Activated naive CD8-positive, alpha-beta T cell treated with anti-CD3 and anti-CD28 coated beads for 36 hours (primary cell): ENCODE measurements at places on chromosomes 1 and 21.

- DNase-seq, result no peak
These were observed 1.7 kb downstream of the EGLN1 start for GRCh38 chr1:231420299-231420958.

GRCh38 chr1:112358061-112358770, 37.8 kb upstream of the CTTNBP2NL start:
- DNase-seq, result no peak

- DNase-seq, result no peak
These were observed 20.0 kb upstream of the GPR153 start for GRCh38 chr1:6280761-6281451.

- DNase-seq, result no peak
These were observed 320.7 kb downstream of the AJAP1 start for GRCh38 chr1:4974981-4975685.

DNA sequence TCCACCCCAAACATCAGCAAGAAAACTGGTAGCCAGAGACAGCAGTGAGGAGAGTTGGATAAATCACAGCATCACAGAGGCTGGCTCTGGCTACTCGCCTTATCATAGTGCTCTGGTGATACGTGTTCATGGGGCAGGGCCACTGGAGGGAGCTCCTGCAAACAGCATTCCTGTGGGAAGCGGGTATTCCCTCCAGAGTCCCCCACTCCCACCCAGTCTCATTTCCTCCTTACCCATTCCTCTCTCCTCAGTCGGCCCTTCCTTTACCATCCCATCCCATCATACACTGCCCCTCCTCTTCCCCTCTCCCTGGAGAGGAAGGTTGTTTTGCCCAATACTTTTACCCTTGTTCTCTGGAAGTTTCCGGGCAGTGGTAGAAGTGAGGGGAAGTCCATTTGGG, 7.1 kb downstream of the NHLH2 start:
- DNase-seq, result no peak

DNA sequence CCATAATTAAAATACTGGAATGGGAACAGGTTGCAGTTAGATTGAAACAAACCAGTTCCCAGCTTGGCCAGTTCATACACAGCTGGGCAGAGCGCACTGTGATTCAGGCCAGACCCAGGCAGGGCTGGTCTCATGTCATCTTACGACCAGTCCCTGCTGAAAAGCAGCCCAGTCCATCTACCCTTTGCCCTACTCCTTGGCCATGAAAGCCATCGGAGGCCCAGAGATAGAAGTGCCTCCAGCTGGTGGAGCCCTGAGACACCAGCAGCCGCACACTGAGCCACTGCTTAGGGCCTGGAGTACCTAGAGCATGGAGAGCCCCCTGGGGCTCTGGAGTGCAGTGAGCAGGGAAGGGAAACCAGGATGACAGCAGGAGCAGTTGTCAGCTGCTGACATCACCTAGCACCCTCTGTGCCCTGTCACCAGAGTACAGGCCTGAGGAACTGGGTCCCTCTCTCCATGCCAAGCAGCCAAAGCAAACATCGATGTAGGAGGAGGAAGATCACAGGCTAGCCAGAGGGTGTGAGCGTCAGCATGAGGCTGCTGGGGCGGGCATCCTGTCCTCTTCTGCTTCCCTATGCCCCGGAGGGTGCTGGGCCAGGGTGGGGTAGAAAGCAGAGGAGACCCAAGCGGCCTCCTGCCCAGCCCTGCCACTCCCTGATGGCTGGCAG, 34.2 kb upstream of the TMEM125 start:
- DNase-seq, result no peak

DNA sequence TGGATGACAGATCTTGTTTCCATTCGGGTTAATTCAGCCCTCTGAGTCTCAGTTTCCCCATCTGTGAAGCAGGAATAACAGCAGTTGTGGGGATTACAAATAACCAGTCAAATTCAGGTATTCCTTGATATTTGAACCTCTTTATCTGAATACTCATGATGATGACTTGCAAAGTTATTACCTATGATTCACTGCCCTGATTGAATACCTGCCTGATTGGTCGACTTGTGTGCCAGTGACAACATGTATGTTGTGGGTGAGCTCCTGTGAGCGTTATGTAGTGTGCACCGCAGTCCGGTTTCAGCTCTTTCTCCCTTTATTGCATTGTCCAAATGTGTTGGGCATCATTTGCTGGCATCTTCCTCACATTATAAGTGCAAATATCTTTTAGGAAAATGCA, 9.5 kb upstream of the TMEM61 start:
- DNase-seq, result no peak

DNA sequence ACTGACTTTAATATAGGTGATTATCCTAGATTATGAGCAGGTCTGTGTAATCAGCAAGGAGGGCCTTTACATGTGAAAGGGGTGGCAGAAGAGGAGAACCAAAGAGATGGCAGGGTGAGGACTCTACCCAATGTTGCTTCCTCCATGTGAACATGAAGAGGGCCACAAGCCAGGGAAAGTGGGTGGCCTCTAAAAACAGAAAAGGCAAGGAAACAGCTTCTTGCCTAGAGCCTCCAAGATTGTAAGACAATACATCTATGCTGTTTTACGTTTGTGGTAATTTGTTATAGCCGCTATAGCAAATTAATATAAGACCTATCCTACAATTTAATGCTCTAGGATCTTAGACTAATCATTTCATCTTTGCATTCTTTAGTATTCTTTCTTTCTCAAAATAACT, 85.5 kb downstream of the PLPP3 start:
- DNase-seq, result no peak

GRCh38 chr21:35179990-35180540, 131.0 kb upstream of the RUNX1 start:
- no peak for DNase-seq

GRCh38 chr1:198893763-198894444, 255.1 kb downstream of the PTPRC start:
- DNase-seq, result no peak
